ENCODE measurements at places on chromosomes 1 and 21. TPM values are rescaled to one million over a fixed set of nuclear protein-coding genes. Genes with fewer than 3 reads are reported as not detected.

- DNase-seq, result no peak
Observed at GRCh38 chr1:100265562-100265930, 470 bp upstream of the RTCA start.

DNA sequence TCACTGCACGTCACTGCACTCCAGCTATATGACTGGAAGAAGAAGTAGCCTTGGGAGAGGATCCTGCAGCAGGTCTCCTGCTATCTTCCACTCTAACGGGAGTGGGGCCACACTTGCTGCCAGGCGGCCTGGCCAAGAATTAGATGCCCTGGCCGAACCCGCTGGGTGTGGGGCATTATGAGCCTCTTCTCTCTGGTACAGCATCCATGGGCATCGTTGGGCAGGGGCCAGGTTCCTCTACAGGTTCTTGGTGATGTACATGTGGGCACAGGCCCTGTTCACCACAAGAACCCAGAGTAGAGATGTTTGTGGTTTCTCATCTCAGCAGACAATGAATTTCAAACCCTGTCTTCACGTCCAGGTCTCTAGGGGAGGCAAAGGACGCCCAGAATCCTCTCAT lies 370.5 kb downstream of the NPHP4 start:
- DNase-seq, result no peak

The SLC45A3 gene
- 5.0 TPM for total RNA-seq

DNA sequence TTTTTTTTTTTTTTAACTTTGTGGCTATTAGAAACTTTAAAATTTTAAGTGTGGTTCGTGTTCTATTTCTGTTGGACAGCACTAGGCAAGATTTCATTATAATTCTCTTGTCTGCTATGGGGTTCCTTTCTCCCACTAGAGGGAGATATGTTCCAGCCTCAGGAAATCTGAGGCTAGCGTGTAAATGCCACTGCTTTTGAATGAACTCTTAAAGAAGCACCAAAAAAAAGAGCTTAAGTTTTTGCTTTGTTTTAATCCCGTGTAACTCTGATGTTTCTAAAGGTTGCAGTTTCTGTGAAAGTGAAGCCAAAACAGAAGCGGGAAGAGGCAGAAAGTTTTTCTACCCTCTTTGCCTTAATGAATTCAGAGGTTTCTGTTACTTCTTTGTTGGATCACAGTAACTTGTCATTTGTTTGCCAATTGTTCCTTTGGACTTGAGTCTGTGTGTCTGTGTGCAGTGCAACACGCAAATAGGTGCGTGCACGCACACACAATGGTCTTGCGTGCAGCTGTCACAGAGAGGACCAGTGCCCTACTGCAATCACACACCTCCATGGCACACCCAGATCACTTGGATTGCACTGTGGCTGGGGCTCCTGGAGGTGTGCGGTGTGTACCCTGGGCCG lies 32.3 kb downstream of the HHAT start:
- DNase-seq, result no peak

The RUNX3 gene
- total RNA-seq, result 10.0 TPM

The CASQ2 gene
- 1.6 TPM for total RNA-seq

DNA sequence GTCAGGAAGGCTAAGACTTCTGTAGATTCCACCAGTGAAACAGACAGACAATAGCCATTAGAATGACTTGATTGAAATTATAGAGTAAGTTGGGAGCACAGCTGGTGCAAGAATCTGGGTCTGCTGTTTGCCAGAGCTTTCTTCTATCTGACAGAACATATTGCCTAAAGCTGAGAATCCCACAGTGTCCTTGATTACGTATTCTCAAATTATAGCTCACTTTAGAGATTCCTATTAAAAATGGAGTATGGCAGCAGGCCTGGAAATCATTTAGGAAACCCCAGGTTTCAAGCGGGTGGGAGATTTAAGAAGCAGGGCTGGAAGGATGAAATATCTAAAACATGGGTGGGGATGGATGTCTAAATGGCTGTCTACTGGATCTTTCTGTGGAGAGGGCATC lies 639.7 kb upstream of the CXADR start:
- DNase-seq, result no peak

- DNase-seq, result no peak
Observed at GRCh38 chr1:226653311-226653921, 85.7 kb downstream of the ITPKB start.

GRCh38 chr1:179824265-179824664 lies 53.3 kb downstream of the TOR1AIP2 start:
- DNase-seq, result peak; percentile 20

DNA sequence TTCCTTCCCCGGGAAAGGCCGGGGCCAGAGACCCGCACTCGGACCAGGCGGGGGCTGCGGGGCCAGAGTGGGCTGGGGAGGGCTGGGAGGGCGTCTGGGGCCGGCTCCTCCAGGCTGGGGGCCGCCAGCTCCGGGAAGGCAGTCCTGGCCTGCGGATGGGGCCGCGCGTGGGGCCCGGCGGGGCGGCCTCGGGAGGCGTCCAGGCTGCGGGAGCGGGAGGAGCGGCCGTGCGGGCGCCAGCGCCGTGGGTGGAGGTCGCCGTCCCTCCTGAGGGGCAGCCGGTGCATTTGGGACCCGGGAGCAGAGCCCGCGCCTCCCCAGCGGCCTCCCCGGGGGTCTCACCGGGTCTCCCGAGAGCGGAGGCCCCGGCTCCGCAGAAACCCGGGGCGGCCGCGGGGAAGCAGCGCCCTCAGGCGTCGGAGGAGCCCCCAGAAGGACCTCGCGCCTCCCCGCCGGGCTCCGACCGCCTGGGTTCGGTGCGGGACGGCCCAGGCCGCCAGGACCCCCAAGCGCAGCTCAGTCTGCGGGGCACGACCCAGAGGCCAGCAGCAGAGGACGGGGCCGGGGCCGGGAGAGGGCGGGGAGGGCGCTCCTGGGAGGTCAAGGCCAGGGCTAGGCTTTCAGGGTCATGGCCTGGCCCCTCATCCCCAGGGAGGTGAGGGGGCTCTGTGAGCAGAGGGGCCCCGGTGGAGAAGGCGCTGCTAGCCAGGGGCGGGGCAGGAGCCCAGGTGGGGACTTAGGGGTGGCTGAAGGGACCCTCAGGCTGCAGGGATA lies 7.2 kb upstream of the SLX9 start:
- DNase-seq, result peak; percentile 94

The SLC9C2 gene
- 1.5 TPM for total RNA-seq

The FAM43B gene
- total RNA-seq, result not detected

The RASSF5 gene
- total RNA-seq, result 61.1 TPM

DNA sequence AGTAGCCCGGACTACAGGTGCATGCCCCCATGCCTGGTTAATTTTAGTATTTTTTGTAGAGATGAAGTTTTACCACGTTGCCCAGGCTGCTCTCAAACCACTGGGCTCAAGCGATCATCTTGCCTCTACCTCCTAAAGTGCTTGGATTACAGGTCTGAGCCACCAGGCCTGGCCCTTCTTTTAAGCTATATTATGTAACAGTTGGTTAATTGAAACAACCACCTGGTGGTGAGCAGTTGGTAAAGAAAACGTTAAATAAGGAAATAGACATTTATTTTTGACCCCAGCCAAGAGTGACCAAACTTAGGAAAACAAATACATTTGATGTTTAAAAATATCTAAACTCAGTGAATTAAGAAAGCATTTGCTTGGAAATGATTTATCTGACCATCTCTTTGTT lies 12.1 kb upstream of the PDC start:
- DNase-seq, result no peak

DNA sequence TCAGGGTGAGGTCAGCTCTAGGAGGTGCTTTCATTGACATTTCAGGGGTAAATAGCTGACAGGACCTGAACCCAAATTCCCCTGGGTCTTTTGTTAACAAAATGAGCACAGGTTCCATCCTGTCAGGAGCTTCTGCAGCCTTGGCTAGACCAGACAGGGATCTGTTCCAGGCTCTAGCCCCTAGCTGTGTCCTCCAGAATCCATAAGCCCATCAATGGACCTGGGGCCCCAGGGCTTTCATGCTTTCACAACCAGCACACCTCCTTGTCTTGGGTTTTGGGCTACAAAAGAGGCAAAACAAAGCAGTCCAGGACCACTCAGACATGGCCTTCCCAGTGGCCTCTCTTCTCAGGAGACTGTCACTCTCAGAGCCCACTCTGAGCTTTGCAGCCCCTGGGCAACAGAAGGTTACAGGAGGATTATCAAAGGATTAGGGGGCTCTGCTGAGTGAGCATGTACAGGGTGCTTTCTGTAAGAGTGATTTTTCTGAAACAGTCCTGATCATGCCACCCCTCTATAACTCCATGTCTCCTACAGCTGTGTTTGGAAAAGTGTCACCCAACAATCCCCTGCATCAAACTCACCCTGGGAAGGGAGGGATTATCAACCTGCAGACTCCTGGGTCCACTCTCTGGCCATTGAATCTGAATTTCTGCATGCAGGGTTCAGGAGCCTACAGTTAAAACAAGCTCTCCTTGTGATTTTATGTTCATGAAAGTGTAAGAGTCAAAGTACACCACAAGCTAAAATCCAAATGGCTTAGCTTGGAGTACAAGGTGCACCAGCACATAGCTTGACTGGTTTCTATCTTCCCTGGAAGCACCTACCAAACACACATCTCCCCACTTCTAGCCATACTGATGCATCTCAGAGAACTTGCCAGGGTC lies 67.7 kb upstream of the GCLM start:
- no peak for DNase-seq

The OR2T2 gene
- total RNA-seq, result not detected

- DNase-seq, result no peak
Observed at GRCh38 chr21:27480841-27481261, 514.0 kb upstream of the ADAMTS5 start.

The PPM1J gene
- 0.55 TPM for total RNA-seq

DNA sequence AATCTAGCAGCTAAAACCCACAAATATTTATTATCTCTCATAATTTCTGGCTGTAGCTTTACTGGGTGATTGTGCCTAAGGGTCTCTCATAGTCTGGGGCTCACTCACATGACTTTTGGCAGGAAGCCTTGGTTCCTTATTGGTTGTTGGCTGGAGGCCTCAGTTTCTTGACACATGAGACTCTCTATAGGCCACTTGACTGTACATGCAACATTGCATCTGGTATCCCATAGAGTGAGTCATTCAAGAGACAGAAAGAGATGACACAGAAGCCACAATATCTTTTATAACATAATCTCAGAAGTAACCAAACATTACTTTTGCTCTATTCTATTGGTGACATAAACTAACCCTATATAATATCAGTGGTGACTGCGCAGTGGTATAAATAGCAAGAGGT lies 128.5 kb upstream of the HNRNPU start:
- DNase-seq, result no peak

GRCh38 chr1:87224201-87224600 lies 104.5 kb upstream of the LMO4 start:
- DNase-seq, result no peak

The GRIK1 gene
- not detected for total RNA-seq

All from upper lobe of left lung (tissue), 6 donors.